ENCODE measurements at places on chromosomes 11 and 22.

- no peak for DNase-seq
Measured at GRCh38 chr22:34508797-34509196, 557.2 kb upstream of the ISX start.

- no peak for DNase-seq
Measured at GRCh38 chr11:131886201-131886600, 515.8 kb downstream of the NTM start.

GRCh38 chr11:130979386-130979972 lies 63.2 kb upstream of the SNX19 start:
- no peak for DNase-seq

DNA sequence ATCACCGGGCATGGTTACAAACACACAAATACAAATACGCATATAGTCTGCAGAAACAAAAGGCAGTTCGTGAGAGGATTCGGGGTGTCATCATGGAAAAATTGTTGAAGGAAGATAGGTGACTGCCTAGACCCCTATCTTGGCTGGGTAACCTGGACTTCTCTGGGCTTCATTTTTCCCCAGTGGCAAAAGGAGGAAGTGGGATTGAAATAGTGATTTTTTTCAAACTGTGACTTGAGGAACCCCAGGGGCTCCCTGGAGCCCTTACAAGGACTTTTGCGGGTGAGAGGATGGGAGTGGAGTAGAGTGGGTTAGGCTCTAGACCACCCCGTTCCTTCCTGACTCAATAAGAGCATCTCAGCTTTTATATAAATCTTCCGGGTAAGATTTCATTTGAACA lies 1.0 kb upstream of the ELF5 start:
- no peak for DNase-seq

GRCh38 chr11:72643547-72643946 lies 30.7 kb downstream of the PDE2A start:
- no peak for DNase-seq

DNA sequence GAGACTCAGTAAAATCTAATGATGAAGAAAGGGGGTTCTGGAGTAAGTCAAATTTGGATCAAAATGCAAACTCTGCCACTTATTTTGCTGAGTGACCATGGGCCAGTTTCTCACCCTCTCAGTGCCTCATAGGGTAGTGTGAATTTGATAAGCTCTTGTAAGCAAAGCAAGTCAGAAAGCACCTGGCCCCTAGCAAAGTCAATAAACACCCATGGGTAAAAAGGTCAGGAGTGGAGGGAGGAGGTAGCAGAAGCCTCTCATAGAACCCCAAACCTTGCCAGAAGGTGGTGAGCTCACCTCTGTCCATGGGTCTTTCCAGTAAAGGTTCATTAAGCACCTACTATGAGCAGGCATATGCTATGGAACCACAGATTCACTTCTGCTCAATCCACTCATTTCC lies 18.5 kb upstream of the CACNG2 start:
- no peak for DNase-seq

GRCh38 chr22:46416891-46417580 lies 81.5 kb downstream of the TRMU start:
- no peak for DNase-seq

Measured in activated naive CD4-positive, alpha-beta T cell (primary cell).